ENCODE measurements at places on chromosomes 7 and 10.

DNA sequence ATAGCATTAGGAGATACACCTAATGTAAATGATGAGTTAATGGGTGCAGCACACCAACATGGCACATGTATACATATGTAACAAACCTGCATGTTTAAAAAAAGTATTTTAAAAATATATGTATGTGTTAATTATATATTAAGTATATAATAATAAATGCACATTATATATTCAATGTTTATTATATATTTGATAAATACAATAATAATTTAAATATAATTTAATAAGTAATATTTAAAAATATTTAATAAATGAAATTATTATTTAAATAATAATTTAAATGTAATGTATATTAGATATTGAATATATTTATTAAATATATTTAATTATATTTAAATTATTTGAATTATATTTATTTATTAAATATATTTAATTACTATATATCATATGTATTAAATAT lies 661.3 kb upstream of the COBL start:
- no peak for DNase-seq

DNA sequence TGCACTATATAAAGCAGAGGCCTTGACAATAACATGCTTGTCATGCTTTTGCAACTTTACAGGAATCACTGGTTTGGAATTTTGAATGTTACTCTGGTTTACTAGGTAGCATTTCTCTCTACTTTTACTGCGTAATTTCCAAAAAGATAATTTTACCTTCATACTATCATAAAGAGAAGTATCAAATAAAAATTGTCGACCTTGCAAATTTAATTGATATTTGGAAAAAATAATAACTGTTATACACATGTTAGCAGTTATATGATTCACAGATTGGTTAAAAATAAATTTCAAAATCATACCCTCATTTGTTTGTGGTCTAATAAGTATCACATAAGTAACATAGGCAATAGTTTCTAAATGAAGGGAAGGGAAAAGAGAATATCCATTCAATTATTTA lies 228.5 kb upstream of the CACNA2D1 start:
- no peak for DNase-seq

GRCh38 chr10:5584895-5585516 lies 60.2 kb downstream of the CALML3 start:
- DNase-seq: no peak

- no peak for DNase-seq
Observed at GRCh38 chr7:1928645-1929348, 258.7 kb downstream of the ELFN1 start.

GRCh38 chr7:2633538-2634266 lies 1.9 kb downstream of the TTYH3 start:
- peak; percentile 40 for DNase-seq

DNA sequence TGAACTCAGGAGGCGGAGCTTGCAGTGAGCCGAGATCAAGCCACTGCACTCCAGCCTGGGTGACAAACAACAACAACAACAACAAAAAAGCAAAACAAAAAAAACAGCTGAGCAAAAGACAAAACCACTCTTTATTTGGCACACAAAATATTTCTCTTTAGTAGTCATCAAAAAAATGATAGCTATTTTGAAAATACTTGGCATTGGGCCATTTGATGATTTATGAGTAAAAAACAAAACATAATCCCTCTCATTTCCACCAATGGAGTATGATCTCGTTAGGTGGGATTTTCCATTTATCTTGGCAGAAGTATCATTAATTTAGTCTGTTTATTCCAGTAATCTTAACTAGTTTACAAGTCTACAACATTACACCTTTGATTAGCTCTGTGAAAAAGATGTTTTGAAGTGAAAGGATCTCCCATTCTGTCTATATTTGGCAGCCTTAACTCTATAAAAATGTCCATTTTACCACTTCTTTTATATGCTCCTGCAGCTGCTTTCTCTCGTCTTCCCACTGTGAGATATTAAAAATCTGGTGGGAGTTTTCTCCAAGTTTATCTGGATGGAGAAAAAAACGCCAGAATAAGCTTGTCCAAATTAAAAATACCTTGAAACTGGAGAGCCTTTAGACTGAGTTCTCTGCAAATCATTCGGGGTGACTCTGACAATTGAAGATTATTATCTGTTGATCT lies 58.8 kb upstream of the AGMO start:
- DNase-seq: no peak

- no peak for DNase-seq
Observed at GRCh38 chr10:60796481-60796880, 18.2 kb downstream of the CDK1 start.

GRCh38 chr10:909831-910230 lies 21.7 kb downstream of the LARP4B start:
- DNase-seq: no peak

DNA sequence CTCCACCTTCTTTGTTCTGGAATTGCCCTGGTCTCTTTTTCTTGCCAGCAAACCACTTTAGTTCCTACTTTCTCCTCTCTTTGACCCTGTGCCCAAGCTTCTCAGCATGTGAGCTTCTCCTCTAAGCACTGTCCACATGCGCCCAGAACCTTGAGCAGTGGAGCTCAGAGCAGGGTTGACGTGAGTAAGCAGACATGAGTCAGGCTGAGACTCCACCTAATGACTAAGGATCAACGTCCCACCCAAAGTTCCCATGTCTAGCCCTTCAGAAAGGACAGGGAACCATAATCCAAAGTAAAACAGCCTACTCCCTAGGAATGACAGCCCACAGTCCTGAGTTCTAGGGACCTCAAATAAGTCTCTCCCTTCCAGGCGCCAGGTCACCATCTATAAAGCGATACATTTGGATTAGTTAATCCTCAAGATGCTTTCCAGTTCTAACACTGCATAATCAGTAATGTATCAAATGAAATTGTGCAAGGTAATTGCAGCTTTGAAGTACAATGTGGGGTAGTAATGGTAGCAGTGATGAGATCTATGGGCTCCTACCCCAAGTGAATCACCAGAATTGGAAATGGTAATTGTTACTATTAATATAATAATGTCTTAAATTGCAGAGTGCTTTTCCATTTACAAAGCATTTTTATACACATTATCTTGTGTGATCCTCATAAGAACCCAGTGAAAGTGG lies 44.5 kb downstream of the KCNMA1 start:
- no peak for DNase-seq

Data from stimulated activated CD4-positive, alpha-beta T cell treated with anti-CD3 and anti-CD28 coated beads, Interleukin-15, amount 100 ng/mL, for 48 hours (primary cell).